ENCODE measurements at places on chromosomes 1 and 21. TPM values are rescaled to one million over a fixed set of nuclear protein-coding genes. Genes with fewer than 3 reads are reported as not detected.

DNA sequence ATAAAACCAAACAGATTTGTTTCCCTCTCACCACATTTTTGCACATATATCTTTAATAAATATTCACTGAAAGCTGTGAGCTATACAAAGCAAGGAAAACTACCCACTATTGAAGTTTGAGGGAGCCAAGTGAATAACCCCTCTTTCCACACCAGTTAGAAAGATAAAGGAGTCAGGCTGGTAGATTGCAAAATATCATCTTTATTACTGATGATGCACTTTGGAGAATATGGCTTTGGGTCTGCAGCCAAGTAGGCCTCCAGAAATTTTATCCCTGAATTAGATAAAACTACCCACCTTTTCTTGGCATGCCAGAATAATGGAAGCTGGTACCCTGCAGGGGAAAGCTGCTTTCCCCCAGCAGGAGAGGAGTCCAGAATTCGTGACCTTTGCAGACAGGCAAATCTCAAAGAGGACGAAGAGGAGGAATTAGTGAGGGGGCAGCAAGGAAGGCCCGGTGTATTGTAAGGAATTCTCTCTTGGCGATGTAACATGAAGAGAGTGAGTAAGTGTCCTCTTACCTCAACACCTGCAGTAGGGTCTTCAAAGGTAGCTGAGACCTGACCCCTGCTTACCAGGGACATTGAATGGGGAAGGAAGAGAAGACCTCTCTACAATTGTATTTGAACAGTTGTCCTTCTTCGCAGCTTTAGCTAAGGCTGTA is 84.7 kb downstream of the LRRC8D start:
- DNase-seq: no peak

DNA sequence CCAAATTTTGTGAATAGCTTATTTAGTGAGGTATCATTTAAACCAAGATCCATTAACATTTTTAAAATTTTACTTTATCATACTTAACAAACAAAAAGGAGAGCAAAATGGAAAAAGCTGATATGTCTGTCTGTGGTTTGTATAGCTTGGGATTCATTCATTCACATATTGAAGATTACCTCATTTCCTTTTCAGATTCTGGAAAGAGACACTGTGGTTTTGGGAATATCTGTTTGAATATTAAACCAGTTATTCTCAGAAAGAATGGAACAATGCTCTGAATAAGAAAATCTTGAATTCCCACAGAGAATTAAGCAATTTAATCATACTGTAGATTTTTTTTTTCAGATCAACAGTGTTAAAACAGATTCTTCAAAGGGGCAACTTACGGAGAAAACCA is 93.8 kb upstream of the PRDX6 start:
- DNase-seq: no peak

DNA sequence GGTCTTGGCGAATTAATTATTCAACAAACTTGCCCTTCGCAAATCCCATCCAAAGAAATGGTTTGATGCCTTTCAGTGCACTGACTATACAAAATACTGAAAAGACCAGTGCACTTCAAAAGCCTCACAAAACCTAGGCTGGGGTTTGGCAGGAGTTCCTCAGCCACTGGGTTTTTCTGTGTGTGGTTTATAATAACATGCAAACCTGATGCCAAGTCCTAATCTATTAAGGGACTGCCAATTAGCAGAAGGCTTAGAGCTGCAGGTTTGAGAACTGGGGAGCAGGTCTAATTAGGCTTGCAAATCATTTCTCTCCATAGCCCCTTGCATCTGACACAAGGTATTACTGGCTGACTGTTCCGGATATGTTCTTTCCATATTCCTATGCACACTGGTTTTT is 27.7 kb downstream of the PLPP3 start:
- no peak for DNase-seq

- no peak for DNase-seq
Observed at GRCh38 chr1:27784700-27785099, 11.7 kb downstream of the STX12 start.

Gene PGLYRP4
- total RNA-seq: not detected

DNA sequence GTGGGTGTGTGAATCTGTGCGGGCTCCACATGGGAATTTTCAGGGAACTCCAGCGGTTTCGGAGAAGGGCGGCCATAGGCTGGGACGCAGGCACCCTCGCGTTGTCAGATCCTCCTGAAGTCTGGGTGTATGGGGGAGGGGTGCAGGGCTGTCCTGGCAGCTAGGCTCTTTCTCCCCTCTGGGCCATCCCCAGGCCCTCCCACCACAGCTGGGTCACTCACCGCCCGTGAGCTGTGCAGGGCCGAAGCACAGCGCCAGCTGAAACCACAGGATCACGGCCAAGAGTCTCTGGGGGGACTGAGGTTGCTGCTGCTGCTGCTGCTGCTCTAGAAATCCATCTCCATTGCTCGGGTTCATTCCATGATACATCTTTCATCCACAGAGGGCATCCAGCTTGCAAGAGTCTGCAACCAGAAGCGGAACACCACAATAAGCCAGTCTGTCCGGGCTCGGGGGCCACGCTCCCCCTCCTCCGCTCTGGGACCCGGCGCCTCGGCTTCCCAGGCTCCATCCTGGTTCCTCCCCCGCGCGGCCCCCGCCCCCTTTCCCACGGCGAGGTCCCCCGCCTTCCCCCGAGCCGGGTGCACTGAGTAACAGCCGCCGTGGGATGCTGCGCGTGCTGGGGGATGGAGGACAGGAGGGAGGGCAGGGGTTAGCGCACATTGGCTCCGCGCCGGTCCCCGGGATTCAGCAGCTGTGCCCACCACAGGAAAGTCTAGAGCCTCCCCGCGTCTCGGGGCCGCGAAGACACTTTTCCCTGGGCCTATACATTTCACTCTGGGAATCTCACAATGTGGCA is 720 bp downstream of the SUSD4 start:
- no peak for DNase-seq

Gene LAX1
- not detected for total RNA-seq

- DNase-seq: no peak
Observed at GRCh38 chr1:89918127-89918793, 76.7 kb upstream of the ZNF326 start.

GRCh38 chr21:39451332-39452206 is at the start of gene SH3BGR:
SH3BGR (plus strand) TSS chr21:39451970; CDS start chr21:39452097, 127 bp downstream.
- DNase-seq: no peak

Gene AMY1A
- not detected for total RNA-seq

Gene PRAMEF4
- not detected for total RNA-seq

GRCh38 chr1:234408757-234409156 is 35.5 kb downstream of the COA6 start:
- DNase-seq: no peak

- DNase-seq: no peak
Observed at GRCh38 chr1:75985827-75986226, 53.6 kb upstream of the ASB17 start.

DNA sequence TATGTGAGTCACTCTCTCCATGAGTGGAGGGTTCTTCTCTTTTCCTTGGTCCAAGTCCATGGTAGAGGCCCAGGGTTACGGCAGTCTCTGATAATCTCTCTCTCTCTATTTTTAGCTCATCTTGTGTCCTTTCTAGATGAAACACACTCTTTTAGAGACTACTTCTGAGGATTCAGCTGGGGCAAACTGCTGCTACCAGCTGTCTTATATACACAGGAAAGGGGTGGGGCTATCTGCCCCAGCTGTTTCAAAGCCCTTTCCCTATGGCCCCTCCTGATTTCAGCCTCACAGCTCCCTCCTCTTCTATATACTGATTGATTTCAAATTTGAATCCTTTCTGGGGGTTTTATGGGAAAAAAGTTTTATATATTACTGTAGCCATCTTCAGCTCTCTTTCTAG is 324.8 kb downstream of the RWDD3 start:
- DNase-seq: no peak

Gene CLDN14
- total RNA-seq: 7.9 TPM

Gene COL6A1
- total RNA-seq: 174 TPM

GRCh38 chr1:226920446-226920894 is 19.6 kb upstream of the COQ8A start:
- no peak for DNase-seq

Gene REN
- 0.29 TPM for total RNA-seq

DNA sequence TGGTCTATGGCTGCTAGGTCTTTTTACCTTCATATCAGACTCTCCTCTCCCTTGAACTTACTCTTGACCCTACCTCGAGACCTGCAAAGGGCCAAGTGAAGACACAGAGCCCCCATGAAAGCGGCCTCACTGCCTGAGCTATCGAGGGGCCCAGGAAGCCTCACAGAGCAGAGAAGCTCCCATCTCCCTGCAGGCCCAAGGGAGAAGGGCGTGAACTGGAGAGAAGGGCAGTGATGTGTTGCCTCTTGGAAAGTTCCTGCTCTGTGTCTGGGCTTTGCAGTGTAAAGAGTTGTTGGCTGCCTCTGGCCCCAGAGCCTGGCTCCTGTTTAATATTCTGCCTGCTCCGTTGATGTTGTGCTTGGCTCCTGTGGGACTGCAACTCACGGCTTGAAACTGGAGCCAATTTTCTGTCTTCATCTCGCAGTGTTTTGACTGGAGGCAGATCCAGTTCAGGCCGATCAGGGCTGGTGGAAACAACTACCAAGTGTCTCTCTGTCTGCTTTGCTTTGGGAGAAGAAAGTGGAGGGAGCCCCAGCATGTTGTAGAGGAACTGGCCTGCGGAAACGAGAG is 4.3 kb downstream of the SERTAD4 start:
- DNase-seq: no peak

DNA sequence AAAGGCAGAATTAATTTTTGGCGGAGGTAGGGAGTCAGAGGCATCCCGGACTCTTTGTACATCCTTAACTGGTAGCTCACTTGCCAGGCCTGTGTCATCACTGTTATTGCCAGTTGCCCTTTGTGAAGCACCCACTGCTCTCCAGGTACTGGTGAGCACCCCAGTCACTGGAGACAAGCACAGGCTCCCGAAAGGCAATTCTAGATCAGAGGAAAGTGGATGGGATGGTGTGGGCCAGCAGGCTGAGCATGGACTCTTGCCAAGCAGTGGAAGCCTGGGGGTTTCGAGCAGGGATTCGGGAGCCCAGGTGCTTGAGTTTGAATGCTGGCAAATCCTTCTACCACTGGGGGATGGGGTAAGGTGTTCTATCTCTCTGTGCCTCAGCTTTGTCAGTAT is 551.1 kb downstream of the MATN1 start:
- DNase-seq: no peak

DNA sequence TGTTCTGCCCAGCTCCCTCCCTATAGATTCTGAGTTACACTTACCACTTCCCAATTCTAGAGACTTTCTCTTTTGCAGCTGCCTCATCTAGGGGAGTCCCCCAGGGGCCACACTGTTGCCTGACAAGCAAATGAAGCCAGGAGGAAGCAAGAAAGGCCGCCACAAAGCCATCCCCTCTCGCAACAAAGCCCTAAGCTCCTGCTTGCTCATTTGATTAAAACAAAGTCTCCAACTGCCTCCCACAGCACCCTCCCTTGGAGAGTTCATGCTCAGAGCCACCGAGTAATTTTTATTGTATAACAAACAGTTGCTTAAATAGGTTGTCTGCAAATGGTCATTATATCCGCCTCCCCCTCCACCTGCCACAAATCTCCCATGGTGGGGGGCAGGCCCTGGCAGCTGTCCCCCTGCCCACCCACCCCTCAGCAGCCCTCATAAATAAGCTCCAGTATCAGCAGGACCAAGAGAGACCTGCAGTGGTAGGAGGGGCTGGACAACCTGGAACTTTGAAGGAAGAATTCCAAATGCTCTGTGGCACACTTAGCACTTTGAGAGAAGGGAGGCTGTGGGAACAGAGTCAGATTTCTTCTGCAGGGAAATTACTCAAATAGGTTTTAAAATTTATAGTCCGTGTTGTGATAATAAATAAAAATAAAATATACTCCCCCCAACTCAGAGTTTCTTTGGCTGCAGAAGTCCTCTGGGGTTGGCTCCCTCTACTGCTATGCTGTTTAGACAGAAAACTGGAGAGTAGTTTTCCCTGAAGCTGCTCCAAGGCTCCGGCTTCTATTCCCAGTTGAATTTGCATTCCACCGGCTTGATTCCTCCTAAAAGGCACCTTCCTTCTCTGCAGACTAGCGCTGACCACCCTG is 237.5 kb downstream of the TTLL7 start:
- no peak for DNase-seq

- no peak for DNase-seq
Observed at GRCh38 chr1:145690587-145691558, 16.3 kb downstream of the PDZK1 start.

GRCh38 chr1:81554108-81554507 is 246.6 kb upstream of the ADGRL2 start:
- DNase-seq: no peak
